ENCODE measurements at places on chromosomes 7 and 10.

DNA sequence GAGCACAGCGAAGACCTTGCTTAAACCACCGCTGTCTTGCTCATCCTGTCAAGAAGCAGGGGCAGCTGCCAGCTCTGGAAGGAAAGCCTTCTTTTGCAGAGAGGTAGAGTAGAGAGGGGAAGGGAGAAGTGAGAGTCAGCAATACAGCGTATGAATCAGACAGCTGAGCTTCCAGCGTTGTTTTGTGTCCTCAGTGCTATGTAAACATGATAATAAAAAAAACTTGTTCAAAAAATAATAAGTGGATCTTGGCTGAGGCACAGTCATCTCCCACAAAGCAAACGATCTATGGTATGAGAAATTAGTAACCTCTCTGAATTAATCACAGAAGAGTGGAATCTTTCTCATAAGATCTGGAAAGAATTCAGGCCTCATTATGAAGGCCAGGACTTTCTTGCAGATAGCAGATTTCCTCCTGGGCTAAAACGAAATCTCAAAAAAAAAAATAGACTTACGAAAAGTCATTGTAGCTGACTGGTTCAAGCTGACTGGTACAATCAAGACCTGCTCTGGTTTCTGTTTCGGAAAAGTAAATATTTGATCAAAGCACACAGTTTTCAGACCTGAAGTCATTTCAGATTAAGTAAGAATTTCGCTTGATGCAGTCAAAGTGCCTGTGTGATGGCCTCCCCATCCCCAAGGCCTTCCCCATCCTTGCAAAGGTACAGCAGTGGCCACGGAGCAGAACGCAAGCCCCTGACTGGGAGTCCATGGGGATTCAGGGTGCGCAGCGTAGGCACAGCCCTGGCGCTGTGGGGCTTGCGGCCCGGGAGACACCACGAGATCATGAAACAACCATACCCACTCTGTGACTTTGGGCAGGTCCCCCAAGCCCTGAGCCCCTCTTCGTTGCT, 29.4 kb downstream of the CHST15 start:
- H3K27me3 ChIP-seq, result peaks cover 7% of the 10 kb centered on the region
- DNase-seq, result no peak
- H3K4me1 ChIP-seq, result peaks cover 62% of the 10 kb centered on the region
- H3K4me3 ChIP-seq, result no peak overlapping the region

DNA sequence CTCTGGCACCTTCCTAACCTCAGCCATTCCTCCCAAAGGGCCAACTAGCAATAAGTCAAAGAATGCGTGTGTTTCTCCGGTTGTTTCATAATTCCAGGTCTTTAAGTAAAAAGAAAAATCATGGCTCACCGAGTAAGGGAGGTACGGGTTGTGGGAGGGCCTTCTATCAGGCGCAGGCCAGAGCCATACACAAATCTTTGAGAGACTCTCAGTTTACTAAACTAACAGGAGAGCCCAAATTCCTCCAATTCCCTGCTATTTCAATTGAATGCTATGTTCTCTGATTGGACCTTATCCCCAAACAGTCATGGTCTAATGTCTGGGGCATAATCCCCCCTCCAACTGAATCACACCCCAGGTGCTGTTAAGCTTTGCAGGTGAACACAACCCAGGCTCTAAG, 26.2 kb upstream of the SLF2 start:
- peaks cover 92% of the 10 kb centered on the region for H3K4me1 ChIP-seq
- no peak for DNase-seq
- peaks cover 15% of the 10 kb centered on the region for H3K27me3 ChIP-seq
- H3K27ac ChIP-seq, result peak overlapping the region; percentile 97

- peaks cover 9% of the 10 kb centered on the region for H3K4me1 ChIP-seq
- no peaks in the 10 kb centered on the region for H3K36me3 ChIP-seq
- no peak overlapping the region for H3K4me3 ChIP-seq
- H3K27ac ChIP-seq, result peak overlapping the region; percentile 27
- peaks cover 3% of the 10 kb centered on the region for H3K27me3 ChIP-seq
- no peak for DNase-seq
Observed at GRCh38 chr10:130220251-130221185, 84.3 kb downstream of the GLRX3 start.

DNA sequence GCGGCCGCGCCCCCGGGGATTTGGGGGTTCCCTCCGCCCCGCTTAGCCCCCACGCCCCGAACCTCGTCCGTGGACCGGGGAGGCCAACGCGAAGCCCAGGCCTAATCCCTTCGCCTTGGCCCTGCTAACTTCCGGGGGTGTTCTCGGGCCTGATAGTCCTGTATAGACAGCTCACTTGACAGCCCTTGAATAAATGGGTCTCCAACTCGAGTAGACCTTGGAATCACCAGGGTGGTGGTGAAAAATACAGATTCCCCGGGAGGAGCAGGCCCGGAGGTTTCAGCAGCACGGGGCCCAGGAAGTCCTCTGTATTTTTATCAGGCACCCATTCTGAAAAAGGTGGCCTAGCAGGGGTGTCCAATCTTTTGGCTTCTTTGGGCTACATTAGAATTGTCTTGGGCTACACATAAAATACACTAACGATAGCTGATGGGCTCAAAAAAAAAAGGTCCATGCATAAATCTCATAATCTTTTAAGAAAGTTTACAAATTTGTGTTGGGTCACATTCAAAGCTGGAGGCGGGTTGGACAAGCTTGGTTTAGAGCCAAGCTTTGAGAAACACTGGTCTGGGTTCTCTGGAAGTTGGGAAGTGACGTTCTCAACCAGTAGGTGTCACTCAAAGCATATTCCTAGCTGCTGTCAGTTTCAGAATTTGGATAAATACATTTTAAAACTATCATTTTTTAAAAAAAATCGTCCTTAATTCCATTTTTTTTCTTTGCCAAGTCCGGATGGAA, 221.7 kb downstream of the PHTF2 start:
- peaks cover 24% of the 10 kb centered on the region for H3K4me1 ChIP-seq
- H3K27me3 ChIP-seq, result peaks cover 4% of the 10 kb centered on the region
- H3K36me3 ChIP-seq, result no peaks in the 10 kb centered on the region
- DNase-seq, result peak; percentile 33

DNA sequence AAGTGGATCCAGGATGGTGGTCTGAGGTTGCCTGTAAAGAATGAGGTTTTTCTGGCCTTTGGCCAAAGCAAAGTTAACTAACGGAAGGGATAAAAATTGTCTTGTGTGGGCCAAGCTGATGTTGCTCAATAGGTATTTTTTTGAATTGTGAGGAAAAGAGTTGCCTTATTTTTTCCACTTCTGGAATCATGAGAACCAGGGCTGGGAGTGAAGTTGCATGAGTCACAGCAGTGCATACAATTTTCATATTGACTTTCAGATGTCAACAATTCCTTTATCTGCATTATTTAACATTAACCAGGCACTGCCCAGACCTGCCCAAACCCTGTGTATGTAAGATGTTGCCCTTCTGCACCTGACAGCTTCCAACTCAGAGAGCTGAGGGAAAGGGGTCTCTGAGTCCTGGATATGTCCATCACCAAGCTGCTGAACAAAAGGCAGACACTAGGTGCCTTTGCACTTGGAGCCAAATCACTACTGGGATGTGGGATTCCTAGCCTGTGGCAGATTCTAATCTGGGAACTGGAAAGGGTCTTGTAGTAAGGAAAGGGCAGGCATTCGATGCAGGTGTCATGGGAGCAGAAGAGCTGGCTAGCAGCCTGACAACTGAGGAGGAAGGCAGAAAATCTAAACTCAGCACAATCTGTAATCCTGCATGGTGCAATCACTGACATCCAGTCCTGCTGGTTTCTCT, 52.3 kb upstream of the SLC35B4 start:
- H3K4me1 ChIP-seq, result no peaks in the 10 kb centered on the region
- DNase-seq, result no peak
- no peak overlapping the region for H3K4me3 ChIP-seq
- H3K27me3 ChIP-seq, result peaks cover 37% of the 10 kb centered on the region
- no peaks in the 10 kb centered on the region for H3K36me3 ChIP-seq
- no peak overlapping the region for H3K27ac ChIP-seq

GRCh38 chr10:101902032-101902819, 58.6 kb upstream of the KCNIP2 start:
- peaks cover 43% of the 10 kb centered on the region for H3K4me1 ChIP-seq
- H3K27ac ChIP-seq, result peak overlapping the region; percentile 55
- H3K27me3 ChIP-seq, result peaks cover 3% of the 10 kb centered on the region

Data from nephron progenitor cell (in vitro differentiated cells).